BJ (cell line): ENCODE measurements at places on chromosomes 5 and 9.
A peak's percentile ranks its signal among the peaks of the same experiment; 100 is the strongest.

DNA sequence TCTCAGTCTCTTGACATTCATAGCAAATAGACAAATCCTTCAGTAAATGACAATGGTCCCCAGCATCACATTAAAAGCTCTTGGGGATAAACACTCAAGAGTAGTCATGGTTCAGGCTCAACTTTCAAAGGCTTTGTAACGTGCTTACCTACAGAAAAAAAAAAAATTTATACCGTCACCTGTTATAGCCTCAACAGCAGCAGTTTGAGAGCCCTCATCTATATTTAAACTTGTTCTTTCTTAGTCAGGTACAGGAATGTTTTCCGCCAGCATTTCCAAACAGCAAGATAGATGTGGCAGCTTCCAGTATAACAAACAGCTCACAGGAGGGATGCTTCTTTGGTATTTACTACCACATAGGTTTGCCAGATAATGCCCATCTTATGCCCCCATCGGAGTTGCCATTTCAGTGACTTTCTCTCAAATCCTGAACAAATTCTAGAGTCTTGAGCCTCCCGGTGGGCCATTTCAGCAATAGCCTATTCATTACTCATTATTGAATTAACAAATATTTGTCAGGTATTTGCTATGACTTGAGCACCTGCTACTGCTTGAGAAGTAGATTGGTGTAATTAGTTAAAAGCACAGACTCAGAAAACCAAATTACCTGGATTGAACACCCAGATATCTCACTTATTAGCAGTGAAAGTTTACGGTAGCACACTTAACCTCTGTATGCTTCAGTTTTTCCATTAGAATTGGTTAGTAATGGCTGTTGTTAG is 470.0 kb downstream of the EBF1 start:
- no peak for DNase-seq

DNA sequence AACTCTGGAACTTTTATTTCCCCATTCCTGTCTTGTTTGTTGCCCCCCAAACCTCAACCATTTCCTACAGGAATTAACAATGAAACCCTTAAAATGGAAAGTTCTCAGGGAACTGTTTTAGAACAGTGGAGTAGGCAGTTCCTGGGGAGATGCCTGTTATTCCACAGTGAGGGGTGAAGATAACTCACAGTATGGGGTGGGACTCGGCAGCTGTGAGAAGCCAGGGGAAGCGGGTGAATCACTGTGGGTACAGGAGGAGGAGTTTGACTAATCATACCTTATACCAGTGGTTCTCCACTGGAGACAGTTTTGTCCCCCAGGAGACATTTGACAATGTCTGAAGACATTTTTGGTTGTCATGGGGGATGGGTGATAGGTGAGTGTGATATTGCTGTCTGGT is 36.9 kb upstream of the GLRA1 start:
- DNase-seq: no peak

DNA sequence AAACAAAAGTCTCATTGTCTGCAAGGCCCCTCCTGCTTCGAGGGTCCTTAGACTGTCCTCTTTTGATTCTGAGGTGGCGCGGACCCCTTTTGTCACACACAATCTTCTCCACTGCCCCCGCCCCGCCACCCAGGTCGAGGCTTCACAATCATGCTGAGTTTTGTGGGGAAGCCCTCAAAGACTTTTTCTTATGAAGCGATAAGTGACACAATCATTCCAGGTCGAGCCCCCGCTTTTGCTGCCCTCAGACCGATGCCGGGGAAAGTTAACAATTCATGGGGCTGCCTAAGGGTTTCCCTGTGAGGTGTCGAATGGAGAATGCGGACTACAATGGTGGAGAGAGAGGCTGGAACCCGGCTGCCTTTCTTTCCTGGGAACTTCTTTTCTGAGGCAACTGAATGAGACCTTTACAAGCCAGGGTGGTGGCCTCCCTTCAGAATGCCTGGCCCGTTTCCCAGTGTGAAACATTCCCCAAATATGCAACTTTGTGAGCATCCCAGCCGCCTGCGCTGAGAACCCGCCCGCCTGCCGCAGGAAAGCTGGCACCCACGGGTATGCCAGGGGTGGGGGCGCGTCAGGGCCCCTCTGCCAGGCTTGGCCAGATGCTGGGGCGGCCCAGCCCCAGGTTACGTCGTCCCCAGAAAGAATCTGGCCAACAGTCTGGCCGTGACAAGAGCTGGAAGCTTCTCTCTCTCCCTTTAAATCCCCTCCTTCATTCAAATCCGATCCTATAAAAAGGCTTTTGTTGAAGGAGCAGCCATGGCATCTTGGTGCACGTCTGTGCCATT is 71.9 kb downstream of the MAP1B start:
- DNase-seq: no peak

- DNase-seq: no peak
Observed at GRCh38 chr9:109953813-109954497, 174.0 kb downstream of the PALM2AKAP2 start.

- DNase-seq: no peak
Observed at GRCh38 chr9:21520501-21521228, 38.6 kb upstream of the IFNE start.

GRCh38 chr9:76575761-76576160 is 116.8 kb downstream of the GCNT1 start:
- no peak for DNase-seq

DNA sequence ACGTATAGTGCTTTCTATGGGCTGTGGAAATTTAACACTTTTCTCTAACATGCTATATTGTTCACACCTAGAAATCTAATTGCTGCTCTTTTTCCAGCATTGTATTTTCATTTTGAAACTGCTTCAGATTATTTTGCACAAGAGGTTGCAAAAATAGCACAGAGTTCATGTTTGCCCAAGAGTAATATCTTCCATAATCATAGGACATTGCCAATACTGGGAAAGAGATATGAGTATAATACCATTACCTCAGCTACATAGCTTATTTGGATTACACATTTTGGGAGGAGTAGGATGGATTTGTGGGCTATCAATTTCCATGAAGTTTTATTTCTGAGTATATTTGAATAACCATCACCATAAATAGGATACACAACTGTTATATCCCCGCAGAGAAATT is 717.1 kb downstream of the CDH9 start:
- no peak for DNase-seq

DNA sequence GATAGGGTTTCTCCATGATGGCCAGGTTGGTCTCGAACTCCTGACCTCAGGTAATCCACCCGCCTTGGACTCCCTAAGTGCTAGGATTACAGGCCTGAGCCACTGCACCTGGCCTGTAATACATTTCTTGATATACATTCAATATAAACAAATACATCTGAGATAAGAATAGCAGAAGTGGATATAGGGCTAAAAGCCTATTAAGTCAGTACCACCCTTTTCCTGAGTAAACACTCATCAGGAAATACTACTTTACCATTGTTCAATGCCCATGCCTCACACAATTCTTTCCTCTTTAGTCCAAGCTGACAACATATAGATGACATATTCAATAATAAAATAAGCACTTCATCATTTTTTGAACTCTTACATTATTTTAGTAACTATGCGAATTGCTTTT is 64.8 kb downstream of the MRPS27 start:
- no peak for DNase-seq

GRCh38 chr5:106959387-106959786 is 711.4 kb downstream of the EFNA5 start:
- no peak for DNase-seq

GRCh38 chr5:76365561-76365960 is 37.5 kb upstream of the IQGAP2 start:
- DNase-seq: no peak

DNA sequence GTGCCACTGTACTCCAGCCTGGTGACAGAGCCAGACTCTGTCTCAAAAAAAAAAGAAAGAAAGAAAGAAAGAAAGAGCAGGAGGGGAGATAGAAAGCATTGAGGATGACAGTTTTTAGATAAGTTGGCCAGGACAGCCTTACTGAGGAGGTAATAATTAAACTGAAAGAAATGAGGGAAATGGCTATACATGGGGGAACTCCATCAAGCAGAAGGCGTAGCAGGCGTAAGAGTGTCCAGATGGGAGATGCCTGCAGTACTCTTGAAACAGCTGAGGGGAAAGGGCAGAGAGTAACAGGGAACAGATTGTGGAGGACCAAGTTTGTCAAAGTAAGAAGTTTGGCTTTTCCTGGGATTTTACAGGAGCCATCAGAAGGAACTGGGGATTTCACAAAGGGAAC is 57.5 kb downstream of the HMGCS1 start:
- no peak for DNase-seq

DNA sequence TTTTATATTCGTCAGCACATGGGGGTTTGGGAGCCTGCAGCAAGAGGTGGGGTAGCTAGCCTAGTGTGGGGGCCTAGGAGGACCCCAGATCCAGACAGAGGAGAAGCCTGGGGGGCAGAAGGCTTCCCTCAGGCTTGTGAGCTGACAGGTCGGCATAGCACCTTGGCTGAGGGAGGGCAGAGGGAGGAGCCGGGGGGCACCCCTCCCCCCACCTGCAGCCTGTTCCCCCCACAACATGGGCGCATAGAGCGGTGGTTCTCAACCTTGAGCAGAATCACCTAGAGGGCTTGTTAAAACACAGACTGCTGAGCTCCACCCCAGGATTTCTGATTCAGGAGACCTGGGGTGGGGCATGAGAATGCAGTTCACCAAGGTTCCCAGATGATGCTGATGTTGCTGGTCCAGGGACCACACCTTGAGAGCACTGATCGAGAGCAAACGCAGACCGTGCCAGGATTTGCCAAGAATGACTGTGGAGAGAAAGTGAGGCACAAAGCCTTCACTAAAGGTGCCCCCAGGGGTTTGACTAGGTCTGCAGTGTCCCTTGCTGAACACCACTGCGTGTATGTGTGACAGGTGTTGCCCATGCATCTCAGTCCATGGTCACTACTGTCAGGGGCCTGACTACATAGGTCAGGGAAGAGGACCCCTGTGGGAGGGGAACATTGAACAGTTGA is 163.3 kb downstream of the MACROH2A1 start:
- no peak for DNase-seq

DNA sequence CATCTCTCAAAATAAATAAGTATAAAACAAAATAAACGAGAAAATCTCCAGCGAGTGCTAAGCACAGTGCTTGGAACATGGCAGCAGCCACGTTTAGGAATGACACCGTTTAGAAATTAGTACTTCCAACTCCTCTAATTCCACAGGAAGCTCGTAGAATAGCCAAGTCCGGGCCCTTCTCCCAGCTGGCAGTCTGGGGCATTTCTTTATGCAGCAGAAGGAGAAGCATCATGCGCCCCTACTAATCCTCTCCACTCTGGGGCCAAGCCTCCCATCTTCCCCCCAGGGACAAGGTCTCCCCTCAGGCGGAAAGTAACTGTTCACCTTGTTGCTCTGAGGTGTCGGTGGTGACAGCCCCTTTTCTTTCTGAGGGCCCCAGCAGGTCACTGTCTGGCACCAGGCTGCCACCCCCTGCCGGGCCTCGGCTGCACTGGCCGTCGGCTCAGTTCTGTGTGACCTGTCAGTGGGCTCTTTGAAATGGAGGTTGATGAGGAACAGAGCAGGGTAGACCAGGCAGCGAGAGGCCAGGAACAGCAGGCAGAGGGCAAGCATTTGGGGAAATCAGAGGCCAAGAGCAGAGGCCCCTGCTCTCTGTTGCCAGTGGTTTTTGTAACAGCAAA is 113.5 kb upstream of the WWC1 start:
- no peak for DNase-seq

- DNase-seq: peak; percentile 50
Observed at GRCh38 chr5:149143470-149143869, 2.2 kb downstream of the ABLIM3 start.

- no peak for DNase-seq
Observed at GRCh38 chr5:67672636-67673035, 476.0 kb upstream of the CD180 start.

GRCh38 chr5:74322944-74323343 is 317.6 kb downstream of the ENC1 start:
- DNase-seq: no peak

DNA sequence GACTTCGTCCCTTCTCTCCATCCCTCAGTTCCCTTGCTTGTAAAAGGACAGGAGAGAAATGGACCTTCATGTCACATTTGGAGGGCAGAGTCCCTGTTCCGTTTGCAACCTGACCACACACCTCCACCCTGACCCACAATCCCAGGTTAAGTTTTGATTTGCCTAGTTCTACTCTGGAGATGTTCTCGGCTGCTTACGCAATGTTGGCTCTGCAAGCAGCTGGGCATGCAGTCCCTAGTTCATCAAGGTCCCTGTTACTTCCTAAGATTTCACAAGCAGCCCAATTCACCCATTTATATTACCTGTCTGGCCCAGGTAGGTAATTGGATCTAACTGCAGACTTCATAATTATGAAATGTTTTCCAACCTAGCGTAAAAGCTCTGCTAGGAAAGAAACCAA is 28.8 kb downstream of the SLIT3 start:
- DNase-seq: no peak

- DNase-seq: no peak
Observed at GRCh38 chr9:17342696-17343095, 207.9 kb downstream of the CNTLN start.

DNA sequence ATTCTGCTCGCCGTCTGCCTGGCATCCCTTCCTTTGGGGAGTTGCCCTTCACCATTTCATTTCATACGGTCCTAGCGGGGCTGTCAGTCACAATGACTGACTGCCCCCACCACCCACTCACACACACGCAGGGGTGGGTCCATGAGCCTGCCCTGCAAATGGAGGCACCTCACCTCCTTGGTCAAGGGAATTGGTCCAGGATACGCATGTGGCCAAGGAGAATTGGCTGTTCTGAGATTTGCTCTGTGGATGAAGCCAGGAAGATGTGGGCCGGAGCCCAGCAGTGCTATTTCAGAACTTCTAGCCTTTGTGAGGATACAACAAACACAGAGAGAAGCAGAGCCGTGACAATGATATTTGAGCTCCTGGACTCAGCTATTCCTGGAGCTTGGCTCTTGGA is 17.0 kb downstream of the C1QTNF2 start:
- no peak for DNase-seq

GRCh38 chr9:110432253-110432652 is 94.6 kb upstream of the TXNDC8 start:
- DNase-seq: no peak

DNA sequence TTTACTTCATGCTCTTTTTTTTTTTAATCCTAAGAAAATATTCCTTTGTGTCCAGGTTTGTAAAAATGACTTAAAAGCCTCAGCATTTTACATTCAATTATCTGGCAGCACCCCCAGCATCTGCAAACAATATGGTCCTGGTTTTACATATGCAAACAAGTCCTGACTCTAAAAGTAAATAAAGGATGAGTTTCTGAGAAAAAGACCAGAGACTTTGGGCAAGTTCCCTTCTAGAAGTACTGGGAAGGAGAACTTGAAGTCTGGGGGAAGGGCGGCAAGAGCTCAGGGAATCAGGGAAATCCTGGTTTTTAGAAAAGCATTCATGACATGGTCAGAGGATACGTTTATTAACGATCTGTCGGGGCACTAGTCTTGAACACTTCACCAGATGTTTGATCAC is 25.8 kb downstream of the COL23A1 start:
- DNase-seq: no peak

GRCh38 chr5:149561848-149562247 is 10.6 kb upstream of the CSNK1A1 start:
- DNase-seq: peak; percentile 80

- DNase-seq: no peak
Observed at GRCh38 chr5:172973127-172973916, 10.2 kb upstream of the ATP6V0E1 start.
